Hematopoietic multipotent progenitor cell treated with erythropoietin and hydrocortisone succinate and interleukin-3 and kit ligand, for 15 days (in vitro differentiated cells): ENCODE measurements at places on chromosomes 7 and 10.

DNA sequence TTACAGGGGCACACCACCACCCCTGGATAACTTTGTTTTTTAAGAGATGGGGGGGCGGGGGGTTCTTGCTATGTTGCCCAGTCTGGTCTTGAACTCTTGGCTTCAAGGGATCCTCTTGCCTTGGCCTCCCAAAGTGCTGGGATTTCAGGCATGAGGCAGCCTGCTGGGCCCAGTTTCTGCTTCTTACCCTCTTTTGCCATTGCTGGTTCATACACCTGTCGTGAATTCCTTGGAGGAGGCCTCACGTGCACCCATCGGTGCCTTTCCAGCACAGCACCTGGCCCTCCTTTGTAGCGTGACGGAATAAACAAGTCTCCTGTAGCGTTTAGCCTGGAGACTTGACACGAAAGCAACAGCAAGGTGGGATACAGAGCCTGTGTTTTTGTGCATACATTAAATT, 75.5 kb downstream of the CARD11 start:
- no peak for DNase-seq

DNA sequence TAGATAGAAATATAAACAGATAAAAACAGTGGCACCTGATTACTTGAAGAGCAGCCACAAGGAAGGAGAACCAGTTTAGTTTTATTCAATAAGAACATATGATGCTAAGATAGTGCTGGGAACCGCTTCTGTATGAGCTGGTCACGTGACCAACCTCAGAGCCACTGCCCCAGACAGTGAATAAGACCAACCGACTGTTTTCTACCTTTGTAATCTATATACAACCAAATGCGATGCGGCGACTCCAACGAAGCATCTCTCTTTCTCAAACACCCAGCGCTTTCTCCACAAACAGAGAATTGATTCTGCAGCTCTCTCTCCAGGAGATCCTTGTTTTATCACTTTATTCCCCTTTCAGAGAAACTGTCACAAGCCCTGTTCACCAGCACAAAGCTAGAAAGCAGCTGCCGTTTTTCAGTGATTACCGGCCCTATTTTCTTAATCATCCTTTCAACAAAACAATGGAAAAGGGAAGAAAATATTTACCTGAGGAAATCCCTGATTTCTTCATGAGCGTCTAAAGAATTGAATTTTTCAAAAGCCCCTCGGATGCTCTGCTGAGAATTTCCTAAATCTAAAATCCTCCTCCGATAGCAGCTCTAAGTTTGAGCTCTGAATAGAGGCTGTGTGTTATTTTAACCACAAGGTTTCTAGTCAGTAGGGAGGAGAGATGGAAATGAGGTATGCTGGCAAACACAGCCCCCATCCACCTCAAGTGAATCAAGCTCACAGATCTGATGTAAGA, 55.7 kb upstream of the JCAD start:
- no peak for DNase-seq

DNA sequence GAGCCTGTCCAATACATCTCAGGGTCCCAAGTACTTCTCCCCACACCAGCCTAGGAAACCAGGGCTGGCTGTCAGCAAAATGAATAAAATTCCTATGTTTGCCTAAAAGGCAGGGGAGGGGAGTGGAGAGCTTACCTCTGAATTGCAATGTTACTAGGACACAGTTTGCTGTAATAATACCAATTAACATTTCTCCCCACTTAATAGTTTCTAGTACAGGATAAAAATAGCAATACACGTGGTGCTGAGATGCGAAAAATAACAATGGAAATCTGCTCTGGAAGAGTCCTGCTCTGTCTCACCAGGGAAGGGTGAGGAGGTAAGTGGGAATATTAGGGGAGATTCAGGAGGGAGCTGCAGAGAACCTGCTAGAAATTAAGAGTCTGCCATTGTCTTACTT, 112.3 kb downstream of the PLXNA4 start:
- DNase-seq: no peak

- DNase-seq: no peak
Measured at GRCh38 chr10:70125918-70126552, 6.6 kb downstream of the AIFM2 start.

- DNase-seq: no peak
Measured at GRCh38 chr10:119333146-119333792, 125.9 kb downstream of the GRK5 start.

GRCh38 chr10:85224366-85224940, 896.1 kb downstream of the CCSER2 start:
- DNase-seq: no peak

- peak; percentile 97 for DNase-seq
Measured at GRCh38 chr7:138352570-138353461, 107.2 kb upstream of the TRIM24 start.

GRCh38 chr7:75630549-75630948, 108.2 kb downstream of the HIP1 start:
- DNase-seq: no peak

DNA sequence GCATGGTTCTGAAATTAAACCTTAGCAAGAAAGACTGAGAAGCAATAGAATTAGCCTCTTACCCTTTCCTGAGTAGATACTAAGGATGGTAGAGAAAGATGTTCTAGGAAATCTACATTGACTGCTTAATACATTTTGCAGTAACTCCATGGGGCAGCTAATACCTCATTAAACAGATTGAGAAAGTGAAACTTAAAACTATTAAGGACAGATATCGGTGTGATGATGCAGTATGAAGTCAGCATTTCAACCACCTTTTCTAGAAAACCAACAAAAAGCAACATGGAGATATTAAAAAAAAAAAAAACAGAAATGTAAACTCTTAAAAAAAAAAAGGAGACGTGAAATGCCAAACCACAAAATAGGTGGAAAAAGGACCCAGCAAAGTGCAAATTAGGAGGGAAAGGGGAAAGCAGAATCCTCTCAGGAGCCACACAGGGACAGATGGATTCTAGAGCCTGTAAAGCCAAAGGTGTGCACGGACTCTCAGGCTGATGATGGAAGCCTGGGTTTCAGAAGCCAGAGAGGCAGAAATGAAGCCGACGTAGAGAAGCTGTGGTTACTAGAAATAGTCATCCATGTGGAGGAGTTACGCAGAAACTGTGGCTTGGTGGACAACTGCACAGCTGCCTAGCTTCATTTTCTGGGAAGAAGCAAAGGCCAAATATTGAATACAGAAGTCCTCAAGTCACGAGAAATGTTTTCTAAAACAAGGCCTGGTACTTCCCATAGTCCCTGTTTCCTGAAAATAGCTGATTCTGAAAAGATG, 38.1 kb upstream of the GPR141 start:
- DNase-seq: peak; percentile 34

GRCh38 chr10:117458571-117458970, 83.3 kb upstream of the PDZD8 start:
- DNase-seq: no peak

- no peak for DNase-seq
Measured at GRCh38 chr10:26423722-26424121, 14.4 kb upstream of the APBB1IP start.

DNA sequence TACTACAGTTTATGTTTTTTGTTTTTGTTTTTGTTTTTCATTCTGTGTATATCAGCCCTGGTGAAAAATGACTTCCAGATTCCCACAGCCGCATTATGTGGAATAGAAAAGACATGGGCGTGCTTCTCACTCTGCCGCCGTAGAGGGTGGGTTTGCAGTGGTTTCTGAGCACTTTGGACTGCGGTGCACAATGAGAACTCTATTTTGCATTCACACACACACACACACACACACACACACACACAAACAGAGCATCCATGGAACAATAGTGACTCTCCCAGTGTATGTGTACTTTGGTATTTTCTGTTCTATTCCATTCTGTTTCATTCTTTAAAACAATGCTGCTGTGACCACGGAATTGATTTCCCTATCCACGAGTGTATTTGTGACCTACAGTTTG, 657.3 kb upstream of the FOXK1 start:
- DNase-seq: no peak
